Brain microvascular endothelial cell (primary cell): ENCODE measurements at places on chromosomes 13 and 19.

GRCh38 chr19:34500656-34501120 lies 19.1 kb downstream of the WTIP start:
- no peak for DNase-seq

- no peak for DNase-seq
These were observed 6.5 kb downstream of the LENG1 start for GRCh38 chr19:54152878-54153524.

DNA sequence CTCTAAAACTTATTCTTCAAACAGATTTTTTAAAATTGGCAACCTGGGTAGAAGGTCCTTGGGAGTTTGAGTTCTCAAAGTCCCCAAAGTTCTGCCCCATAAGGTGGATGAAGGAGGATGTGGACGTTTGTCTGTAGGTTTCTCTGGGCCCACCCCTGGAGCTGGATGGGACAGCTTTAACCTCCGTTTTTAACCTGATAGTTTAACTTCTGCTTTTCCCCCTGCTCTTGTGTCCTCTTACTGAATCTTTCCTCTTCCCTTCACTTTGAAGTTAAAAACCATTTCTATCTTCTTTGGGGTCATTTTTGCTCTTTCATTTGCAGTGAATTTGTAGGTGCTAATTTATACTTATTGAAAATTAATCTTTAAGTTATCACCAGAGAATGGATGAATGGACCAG lies 79.1 kb downstream of the ESD start:
- DNase-seq, result no peak

DNA sequence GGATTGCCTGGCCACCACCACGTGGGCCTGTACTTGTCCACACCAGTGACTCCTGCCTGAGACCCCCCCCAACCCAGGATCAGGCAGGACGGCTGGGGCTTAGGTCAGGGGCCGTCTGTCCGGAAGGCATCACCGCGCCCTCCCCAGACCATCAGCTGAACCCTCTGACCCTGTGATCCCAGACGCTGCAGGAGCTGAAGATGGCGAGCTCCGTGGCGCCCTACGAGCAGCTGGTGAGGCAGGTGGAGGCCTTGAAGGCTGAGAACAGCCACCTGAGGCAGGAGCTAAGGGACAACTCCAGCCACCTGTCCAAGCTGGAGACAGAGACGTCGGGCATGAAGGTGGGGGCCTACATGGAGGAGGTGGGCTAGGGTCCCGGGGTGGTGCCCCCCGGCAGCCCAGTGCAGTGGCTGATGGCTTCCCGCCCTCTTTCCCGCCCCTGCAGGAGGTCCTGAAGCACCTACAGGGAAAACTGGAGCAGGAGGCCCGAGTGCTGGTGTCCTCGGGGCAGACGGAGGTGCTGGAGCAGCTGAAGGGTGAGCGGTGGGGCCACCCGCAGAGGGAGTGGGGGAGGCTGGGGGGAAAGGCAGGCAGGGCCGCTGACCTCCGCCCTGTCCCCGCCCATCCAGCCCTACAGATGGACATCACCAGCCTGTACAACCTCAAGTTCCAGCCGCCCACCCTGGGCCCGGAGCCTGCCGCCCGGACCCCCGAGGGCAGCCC lies 3.0 kb downstream of the APC2 start:
- no peak for DNase-seq

GRCh38 chr19:41872775-41873647 lies 4.1 kb upstream of the CD79A start:
- DNase-seq, result peak; percentile 58

DNA sequence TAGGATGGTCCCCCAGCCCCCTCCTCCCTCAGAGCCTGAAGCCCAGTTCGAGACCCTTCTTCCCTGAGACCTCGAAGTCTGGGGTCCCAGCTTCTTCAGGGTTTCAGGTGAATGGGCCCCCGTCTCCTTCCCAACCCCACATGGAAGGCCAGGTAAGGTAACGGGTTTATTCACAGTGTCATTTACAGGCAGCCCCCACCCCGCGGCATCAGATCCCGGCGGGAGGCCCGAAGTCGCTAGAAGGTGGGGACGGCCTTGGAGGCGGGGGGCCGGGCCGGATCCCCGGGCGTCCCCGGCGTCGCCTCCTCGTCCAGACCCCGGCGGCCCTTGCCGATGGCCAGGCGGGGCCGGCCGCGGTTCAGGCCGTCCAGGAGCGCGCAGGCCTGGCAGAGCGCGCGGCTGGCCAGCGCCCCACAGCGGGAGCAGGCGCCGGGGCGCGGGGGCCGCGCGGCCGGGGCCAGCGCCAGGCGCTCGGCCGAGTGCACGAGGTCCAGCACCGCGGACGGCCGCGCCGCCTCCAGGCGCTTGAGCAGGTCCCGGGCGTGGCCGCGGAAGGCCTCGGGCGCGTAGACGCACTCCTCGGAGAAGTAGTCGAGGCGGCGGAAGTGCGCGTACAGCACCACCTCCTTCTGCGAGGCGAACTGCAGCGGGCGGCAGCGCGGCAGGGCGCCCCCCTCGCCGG lies 9.7 kb downstream of the CTU1 start:
- DNase-seq, result no peak

- DNase-seq, result no peak
These were observed 12.4 kb downstream of the DPRX start for GRCh38 chr19:53644061-53644816.

- DNase-seq, result no peak
These were observed 11.7 kb upstream of the ZNF181 start for GRCh38 chr19:34722353-34722752.

GRCh38 chr13:110874508-110874960 lies 40.3 kb downstream of the ANKRD10 start:
- peak; percentile 60 for DNase-seq
